ENCODE measurements at places on chromosomes 1 and 21.

DNA sequence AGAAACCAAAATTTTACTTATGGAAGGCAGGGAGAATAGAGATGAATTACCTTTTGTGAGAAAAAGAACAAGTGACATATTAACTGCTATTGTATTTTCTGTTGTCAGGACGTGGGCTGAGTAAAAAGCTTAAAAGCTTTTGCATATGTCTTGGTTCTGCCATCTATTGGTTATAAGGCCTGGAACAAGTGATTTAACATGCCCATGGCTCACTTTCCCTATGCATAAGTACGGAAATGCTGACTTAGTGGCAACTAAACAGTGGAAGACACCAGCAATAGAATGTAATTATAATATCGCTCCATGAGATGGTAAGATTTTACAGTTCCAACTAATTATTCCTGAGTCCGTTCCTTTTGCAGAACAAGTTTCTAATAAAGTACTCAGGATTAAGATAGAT, 6.7 kb upstream of the CTSS start:
- no peak for DNase-seq

- no peak for DNase-seq
These were observed 236.5 kb downstream of the TTLL7 start for GRCh38 chr1:83762416-83762815.

- DNase-seq, result no peak
These were observed 120.7 kb upstream of the SOD1 start for GRCh38 chr21:31538816-31539215.

GRCh38 chr21:32514275-32515055, 70.9 kb downstream of the TCP10L start:
- no peak for DNase-seq

DNA sequence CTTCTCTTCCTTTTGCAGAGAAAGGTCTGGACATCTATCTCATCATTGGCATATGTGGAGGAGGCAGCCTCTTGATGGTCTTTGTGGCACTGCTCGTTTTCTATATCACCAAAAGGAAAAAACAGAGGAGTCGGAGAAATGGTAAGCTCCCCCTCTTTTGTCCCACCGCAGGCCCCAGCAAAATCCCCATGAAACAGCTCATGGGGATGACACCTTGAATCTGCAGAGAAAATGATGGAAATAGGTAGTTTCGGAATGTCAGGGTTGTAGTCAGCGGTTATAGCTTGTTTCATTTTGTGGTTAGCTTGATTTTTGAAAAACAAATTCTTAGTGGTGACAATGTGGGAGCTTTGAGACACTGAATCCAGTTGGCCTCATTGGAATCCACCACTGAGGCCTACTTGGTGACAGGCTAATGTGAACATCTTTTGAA, 10.3 kb downstream of the CD2 start:
- no peak for DNase-seq

DNA sequence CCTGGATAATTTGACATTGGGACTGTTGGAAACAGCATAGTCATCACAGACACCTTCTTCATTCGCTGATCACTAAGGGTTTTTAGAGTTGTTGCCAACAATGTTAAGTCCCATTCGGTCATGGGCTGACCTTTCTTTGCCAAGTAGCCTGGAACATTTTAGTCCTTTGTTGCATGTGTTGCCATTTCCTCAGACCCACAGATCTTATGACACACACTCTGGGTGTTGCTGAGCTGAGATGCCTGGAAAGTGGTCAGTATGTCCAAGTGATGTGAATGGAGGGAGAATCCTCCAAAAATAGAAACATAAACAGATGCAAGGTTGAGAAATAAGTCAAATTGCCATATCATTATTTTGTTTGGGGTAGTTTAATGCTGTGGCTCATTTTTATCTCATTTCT, 61.5 kb upstream of the GJA5 start:
- no peak for DNase-seq

GRCh38 chr1:52098139-52098871, 42.2 kb downstream of the BTF3L4 start:
- no peak for DNase-seq

DNA sequence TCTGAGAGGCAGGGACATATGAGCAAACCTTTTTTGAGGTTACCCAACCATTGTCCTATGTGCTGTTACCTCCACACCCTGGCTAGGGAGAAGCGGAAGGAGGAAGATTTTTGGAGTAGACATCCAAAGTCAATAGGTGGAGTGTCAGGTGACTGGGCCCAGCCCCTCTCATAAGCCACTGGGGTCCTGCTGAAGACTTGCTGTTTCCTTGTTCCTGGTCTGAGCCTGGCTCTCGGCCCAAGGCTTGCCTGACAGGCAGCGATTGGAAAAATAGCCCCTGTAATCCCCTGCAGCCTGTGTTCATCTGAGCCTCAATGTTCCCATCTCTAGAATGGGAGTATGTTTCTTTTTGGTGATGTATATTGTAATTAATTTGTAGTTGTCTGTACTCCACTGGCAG, 6.9 kb upstream of the PIGR start:
- no peak for DNase-seq

DNA sequence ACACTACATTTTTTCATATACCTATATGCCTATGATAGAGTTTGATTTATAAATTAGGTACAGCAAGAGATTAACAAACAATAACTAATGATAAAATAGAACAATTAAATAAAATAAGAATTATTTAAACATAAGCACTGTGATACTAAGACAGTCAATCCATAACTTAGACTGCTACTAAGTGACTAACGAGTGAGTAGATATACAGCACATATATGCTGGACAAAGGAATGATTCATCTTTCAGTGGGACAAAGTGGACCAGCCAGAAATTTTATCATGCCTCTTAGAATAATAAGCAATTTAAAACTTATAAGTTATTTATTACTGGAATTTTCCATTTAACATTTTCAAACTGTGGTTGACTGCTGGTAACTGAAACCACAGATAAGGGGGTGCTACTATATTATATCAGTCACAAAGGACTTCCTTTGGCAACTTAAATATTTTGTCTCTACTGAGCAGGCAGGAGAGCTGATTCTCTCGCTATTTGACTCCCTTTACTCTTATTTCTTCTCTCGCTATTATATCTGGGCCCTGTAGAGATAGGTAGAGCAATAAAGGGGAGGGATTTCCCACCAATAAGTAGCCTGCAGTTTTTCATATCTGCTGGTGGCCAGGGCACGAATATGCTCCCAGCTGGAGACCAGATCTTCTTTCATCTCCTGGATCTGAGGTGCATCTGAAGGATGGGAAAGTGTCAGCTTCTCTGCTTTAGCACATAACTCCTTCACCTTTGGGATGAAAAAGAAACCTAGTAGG, 10.8 kb downstream of the SPTA1 start:
- DNase-seq, result no peak

DNA sequence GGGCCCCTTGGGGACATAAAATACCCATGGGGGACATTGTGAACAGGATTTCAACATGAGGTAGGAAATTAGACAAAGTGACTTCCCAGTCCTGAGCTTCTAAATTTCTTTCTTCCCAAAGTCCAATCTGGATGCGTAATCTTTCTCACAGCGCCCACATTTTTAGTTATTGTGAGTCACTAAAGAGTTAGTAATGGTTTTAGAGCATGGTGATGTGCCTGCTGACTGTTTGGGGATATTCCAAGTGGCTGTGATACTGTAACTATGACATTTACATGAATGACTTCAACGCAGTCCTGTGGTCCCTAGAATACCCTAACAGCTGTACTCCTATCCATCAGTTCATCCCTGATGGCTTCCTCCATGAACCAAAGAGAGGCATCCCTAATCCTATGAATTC, 224.0 kb upstream of the COA6 start:
- DNase-seq, result peak; percentile 11

DNA sequence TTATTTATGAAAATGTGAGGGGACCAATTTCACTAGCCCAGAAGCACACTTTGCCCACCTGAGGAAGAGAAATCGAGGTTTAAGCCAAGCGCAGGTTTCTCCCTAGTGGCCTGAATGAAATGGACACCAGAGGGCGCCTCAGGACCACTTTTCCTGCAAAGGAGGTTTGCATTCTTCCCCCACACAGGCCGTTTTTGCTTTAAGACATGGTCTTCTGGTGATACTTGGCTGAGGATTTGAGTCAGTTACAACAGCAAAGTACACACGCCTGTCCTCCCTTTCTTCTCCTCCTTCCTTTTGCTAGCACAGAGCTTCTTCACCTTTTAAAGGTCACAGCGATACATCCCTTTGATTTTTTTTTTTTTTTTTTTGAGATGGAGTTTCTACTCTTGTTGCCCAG, 5.4 kb downstream of the PLA2G2E start:
- DNase-seq, result peak; percentile 52

- DNase-seq, result no peak
These were observed 21.2 kb downstream of the OVGP1 start for GRCh38 chr1:111406321-111406768.

- DNase-seq, result no peak
These were observed 6.9 kb upstream of the HPDL start for GRCh38 chr1:45319761-45320160.
